ENCODE measurements at places on chromosomes 1 and 21.

DNA sequence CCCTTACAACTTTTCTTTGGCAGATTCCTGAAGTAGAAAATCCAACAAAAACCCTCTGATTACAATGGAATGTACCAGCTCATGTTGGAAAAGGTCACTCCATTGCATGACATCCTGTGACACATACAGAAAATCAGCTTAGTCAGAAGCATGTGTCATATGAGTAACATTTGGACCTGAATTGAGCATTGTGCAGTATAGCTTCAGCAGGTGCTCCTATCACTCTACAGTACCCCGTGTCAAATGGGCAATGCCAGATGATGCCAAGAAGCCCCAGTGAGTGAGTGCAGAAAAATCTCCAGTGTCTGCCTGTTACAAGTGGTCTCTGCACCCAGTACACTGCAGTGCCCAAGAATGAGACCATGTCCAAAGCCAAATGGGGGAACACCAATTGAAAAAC lies 129.7 kb upstream of the RUNX1 start:
- DNase-seq = peak; percentile 45

GRCh38 chr1:41366455-41367287 lies 5.4 kb downstream of the FOXO6 start:
- no peak for DNase-seq

- DNase-seq = no peak
Measured at GRCh38 chr1:84143796-84144565, at the start of gene PRKACB. Gene PRKACB, plus strand, starts transcription at chr1:84144271. Its CDS starts 91 bp downstream, at chr1:84144362.

DNA sequence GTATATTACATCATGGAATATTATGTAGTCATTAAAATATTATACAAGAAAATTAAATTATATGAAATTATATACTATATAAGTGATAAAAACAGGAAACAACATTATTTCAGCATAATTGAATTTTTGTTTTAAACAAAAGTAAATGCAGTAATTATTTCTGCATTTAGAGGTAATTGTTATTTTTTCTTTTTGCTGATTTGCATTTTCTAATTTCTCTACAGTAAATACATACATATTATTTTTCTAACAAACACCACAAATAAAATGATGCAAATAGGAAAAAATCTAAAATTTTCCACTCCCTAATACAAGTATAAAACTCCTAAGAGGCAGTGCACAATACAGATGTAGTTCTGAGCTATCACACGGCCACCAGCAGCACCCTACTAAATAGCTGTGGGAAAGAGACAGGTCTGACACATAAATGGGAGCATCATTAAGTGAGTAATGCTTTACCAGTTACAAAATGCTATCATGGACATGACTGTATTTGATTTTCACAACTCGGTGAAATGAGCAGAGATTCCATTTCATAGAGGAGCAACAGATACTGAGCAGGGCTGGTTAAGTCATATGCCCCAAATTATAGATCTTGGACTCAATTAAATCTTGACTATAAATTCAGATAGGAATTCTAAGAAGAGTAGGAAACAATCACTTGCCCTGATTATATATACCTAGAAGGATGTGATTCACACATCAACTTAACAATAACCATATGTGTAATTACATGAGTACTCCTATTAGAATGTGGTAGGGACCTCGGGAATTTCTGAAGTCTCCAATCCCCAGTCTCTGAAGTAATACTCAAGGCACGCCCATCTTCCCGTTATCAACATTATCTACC lies 49.0 kb downstream of the NRIP1 start:
- DNase-seq = no peak

DNA sequence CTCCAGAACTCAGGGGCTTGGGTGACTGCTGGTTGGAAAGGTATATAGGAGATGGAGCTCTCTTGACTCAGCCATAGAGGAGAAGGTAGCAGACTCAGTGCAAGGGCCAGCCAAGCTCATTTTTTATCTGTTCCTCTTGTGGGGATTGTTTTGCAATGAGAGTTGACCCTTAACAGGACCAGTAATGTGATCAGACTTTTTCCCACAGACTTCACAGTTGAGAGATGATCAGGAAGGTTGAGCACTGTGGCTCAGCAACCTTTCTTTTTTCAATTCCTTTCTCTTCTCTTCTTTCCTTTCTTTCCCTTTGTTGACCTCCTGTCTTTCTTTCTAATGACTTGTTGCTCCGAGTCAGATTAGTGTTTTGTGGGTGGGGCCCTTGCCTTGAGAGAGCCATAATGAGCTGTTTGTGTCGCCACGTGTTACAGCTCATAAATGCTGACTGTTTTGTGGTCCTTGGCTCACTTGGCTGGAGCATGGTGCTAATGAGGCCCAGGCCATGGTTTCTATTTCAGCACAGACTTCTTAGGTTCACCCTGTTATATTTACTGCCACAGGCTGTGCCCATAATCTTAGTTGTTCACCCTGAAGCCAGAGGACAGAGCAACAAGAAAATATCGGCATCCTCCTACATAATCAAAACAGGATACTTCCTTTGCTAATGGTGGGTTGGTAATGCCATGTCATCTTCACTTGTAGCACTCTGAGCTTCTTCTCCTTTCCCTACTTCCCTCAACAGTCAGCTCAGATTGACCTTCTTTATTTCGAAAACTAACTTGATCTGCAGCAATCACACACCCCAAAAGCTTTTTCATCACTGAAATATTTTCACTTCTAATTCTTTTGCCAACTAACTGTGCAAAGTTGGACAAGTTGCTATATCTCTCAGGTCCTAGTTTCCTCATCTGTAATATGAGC lies 13.9 kb downstream of the ADAM30 start:
- DNase-seq = no peak

DNA sequence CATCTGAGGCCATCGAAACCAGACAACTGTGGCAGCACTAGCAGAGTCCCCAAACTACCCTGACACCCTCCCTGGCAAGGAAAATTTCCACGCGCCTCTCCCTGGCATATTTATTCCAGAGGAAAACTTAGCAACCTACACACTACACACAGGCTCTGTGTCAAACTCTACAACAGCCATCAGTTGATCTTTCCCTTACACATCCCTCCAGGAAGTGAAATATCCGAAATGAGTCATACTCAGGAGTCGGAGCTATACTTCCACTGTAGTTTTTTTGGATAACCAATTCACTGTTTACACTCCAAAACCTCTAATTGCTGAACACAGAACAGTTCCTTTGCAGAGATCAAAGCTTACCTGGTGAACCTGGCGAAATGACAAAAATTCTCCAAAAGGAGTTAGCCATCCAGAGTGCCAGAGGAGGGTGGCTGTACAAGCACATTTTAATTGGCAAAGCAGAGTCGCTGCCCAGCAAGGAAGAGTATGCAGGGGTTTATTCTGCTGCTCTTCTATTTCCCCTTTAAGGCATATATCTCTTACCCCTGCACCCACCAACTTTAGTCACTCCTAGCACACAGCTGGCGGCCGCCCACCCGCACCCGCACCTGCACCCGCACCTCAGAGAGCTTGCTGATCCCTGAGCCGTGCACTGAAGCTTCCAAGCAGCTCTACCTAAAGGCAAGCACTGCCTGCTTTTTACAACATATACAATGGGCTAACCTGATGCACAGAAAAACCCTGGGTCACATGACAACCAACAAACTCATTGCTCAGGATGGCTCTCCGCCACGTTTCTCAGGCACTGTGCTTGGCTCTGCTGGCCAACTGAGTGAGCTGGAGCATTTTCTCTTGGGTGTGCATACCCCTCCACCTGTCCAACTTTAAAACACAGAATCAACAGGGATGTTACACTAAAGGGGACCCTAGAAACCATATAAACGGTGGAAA lies 54.9 kb downstream of the CAPZB start:
- DNase-seq = no peak

DNA sequence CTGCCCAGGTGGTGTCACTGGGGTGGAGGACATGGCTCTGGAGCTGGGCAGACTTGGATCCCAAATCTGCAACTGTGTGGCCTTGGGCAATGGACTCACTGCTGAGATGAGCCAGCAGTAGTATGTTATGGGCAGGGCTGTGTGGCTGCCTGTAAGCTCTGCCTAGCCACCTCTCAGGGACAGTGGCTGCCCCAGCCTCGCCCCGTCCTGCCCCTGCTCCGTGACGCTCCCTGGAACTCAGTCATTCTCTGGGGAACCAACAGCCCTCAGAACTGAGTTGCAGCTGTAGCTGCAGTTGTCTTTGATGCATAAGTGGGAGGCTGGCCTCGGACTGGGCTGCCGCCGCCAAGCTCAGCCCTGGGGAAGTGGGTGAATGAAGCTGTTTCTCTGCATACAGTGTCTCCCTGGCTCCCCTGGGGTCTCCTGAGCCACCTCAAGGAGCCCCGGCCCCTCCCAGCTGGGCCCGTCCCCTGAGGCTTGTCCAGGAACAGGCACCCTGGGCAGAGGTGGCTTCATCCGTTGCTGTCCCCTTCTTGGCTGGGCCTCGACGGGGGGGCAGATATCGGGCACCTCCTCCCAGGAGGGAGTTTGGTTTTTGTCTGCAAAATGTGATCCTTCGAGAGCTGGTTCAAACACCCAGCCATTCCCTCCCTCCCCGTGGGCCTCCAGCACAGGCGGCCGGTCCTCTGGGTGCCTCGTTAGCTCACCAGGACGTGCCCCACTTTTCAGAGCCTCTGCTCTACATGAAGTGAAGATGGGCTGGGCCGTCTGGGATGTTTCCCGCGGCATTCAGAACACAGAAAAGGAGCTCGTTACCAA lies 26.2 kb upstream of the PLCH2 start:
- no peak for DNase-seq

GRCh38 chr1:47416319-47417169 lies 459 bp downstream of the FOXE3 start:
- peak; percentile 52 for DNase-seq

DNA sequence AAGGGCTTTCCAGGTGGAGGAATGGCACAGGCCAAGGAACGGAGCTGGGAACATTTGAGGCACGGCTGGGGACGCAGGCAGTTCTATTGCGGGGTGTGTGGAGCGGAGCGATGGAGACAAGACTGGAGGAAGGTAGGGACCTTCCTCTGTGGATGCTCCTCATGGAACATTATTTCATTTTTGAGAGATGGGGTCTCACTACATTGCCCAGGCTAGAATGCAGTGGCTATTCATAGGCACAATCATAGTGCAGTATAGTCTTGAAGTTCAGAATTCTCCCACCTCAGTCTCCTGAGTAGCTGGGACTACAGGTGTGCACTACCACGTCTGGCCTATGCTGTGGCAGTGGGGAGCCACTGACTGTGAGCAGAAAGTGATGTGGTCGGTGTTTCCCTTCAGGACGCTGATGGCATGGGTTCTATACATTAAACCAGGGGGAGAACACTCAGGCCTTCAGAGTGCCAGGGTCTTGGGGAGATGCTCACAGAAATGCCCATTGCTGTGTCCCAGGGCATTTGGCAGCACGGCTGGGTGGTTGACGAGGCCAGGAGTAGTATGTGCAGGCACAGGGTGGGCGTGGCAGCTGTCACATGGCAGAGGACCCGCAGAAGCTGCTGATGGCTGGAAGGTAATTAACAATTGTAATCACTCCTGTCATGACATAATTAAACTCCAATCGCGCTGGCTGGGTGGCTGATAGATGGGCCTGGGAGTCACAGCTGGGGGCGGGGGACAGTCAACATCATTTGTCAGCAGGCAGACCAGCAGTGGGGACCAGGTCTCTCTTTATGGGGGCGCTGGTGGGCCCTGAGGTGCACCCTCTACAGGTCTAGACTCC lies 40.8 kb upstream of the ACOT11 start:
- no peak for DNase-seq

GRCh38 chr1:201537028-201537427 lies 1.9 kb upstream of the NAV1 start:
- no peak for DNase-seq

- no peak for DNase-seq
Measured at GRCh38 chr1:119929643-119930315, 33.5 kb upstream of the ADAM30 start.

GRCh38 chr21:21210552-21210951 lies 212.3 kb downstream of the NCAM2 start:
- no peak for DNase-seq

DNA sequence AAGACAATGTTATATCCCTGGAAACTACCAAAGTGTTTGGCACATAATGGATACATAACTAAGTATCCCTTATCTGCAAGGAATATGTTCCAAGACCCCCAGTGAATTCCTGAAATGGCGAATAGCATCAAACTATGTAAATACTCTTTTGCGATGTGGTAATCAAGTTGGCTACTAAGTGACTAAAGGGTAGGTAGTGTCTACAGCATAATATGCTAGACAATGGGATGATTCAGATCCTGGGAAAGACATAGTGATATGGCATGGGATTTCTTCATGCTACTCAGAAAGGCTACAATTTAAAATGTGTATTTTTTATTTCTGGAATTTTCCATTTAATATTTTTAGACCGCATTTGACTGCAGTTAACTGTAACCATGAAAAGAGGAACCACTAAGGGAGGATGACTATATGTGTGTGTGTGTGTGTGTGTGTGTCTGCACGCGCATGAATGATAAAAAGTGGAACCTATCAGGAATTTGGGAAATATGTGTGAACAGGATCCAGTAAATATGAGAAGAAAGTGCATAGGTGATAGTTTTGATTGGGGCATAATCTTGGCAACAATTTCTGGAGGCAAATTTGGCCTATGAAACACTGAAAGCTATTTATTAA lies 1899.9 kb downstream of the NCAM2 start:
- DNase-seq = no peak

DNA sequence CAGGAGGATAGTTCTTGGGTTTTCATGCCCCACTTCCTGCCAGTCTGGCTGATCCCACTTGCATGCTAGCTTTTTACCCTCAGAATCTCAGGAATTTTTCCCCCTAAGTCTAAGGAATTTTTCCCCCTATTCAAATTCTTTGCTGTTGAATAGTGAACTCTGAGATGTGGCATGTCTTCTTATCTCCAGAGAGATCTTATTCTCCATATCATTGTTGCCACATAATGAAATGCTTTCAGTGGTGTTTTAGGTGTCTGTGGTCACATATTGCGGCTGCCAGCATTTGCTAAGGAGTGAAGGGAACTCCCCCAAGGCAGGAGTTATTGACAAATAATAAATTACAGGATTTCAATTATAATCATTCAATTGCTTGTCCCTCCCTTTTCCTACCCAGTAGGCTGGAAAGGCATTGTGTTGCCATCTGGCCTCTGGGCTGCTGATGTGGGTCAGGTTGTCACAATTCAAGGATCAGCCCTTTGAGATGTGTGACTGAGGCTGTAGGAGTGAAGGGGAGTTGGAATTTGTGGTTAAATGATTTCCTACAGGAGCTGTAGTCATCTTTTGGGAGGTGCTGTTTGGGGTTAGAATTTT lies 3.9 kb upstream of the FLG start:
- DNase-seq = no peak

Data from activated T-cell treated with anti-CD3 and anti-CD28 coated beads, Interleukin-2, amount 50 U/mL, for 48 hours (primary cell).